ENCODE measurements at places on chromosomes 5 and 9.

GRCh38 chr9:96258967-96259366 lies 43.0 kb downstream of the HSD17B3 start:
- no peak for DNase-seq

- DNase-seq = peak; percentile 60
Observed at GRCh38 chr5:79235634-79236361, at the start of gene JMY. Gene JMY, plus strand, starts transcription at chr5:79236131. Its CDS starts 520 bp downstream, at chr5:79236651.

GRCh38 chr5:157914151-157914788 lies 55.3 kb upstream of the CLINT1 start:
- no peak for DNase-seq

DNA sequence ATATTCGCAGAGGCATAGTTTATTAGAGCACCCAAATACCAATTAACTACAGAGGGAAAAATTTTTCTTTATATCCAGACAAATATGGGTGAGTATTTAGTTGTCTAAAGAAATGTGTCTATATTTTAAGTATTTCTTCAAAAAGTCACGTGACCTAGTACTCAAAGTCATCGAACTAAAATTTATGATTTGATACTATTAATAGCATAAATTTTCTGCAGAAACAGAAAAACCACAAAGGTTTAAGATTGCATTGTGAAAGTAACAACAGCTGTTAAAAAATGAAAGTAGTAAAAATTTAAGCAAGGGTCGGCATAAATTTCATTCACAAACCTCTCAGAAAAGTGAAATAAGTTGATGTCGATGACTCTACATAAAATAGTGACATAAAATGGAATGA lies 323.9 kb upstream of the RORB start:
- no peak for DNase-seq

- no peak for DNase-seq
Observed at GRCh38 chr5:40401284-40402006, 278.3 kb upstream of the PTGER4 start.

Data from stimulated activated CD4-positive, alpha-beta T cell treated with anti-CD3 and anti-CD28 coated beads, TNF-alpha, amount 100 ng/mL, for 48 hours (primary cell).